GF-D8 (cell line): ENCODE measurements at places on chromosomes 5 and 9.

GRCh38 chr5:56705217-56705616 is 110.1 kb upstream of the MAP3K1 start:
- DNase-seq, result no peak

GRCh38 chr9:5392285-5392684 is 45.4 kb downstream of the PLGRKT start:
- no peak for DNase-seq

GRCh38 chr9:11546231-11546630 is 933.4 kb upstream of the PTPRD start:
- DNase-seq, result no peak

DNA sequence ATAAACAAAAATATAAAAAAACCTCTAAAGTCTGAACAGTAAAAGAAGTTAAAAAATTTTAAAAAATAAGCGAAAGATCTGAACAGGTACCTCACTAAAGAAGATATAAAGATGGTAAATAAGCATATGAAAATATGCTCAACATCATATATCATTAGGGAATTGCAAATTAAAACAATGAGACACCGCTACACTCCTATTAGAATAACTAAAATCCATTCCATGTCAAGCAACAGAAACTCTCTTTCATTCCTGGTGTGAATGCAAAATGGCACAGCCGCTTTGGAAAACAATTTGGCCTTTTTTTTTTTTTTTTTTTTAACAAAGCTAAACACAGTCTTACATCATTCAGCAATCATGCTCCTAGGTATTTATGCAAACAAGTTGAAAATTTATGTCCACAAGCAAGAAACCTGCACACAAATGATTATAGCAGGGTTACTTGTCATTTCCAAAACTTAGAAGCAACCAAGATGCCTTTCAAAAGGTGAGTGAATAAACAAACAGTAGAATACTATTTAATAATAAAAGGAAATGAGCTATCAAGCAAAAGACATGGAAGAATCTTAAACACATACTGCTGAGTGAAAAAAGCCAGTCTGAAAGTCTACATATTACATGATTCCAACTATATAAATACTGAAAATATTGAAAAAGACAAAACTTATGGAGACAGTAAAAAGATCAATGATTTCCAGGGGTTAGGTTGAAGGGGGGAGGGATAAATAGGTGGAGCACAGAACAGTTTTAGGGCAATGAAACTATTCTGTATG is 22.1 kb downstream of the ANXA1 start:
- DNase-seq, result no peak

- no peak for DNase-seq
Observed at GRCh38 chr5:166505067-166505466, 1786.4 kb upstream of the WWC1 start.

DNA sequence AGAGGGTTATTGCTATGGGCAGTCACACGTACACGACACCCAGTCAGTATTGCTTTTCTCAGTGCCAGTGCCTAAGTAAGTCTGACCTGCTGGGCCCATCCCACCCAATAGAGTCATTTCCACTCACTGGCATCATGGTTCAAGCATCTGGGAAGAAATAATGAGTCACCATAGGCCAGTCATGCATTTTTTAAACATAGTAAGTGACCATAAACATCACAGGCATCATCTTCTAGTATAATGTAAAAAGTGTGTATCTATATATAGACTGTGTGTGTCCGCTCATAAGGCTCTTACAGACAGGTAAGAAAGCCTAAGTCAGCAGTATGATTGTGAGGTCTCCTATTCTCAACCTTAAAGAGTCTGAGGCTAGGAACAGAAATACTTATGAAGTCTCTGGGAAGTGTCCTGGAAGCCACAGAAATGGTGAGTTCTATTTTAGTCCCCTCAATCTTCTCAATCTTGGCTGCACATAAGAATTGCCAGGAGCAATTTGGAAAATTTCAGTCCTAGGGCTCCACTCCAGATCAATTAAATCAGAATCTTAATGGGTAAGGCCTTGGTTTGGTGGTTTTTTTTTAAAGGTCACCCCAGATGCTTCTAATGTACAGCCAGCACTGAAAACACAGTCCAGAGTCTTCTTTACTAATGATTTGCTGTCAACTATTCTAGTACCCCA is 65.2 kb downstream of the ZNF366 start:
- no peak for DNase-seq

DNA sequence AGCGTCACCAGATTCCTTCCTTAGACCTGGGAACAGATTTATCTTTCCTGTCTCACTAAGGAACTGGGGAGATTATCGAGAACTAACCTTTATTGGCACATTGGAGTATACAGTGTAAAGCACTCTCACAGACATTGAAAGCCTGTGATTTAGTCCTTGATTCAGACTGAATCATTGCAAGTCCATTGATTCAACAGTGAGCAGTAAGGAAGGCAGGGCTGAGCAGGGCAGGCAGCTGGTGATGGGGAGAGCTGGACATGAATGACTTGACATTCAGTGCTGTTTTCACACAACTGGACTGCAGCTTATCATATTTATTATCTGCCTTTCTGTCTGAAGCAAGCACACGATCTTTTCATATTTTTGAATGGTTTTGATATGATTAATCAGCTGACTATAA is 16.2 kb downstream of the ISOC1 start:
- DNase-seq, result no peak

DNA sequence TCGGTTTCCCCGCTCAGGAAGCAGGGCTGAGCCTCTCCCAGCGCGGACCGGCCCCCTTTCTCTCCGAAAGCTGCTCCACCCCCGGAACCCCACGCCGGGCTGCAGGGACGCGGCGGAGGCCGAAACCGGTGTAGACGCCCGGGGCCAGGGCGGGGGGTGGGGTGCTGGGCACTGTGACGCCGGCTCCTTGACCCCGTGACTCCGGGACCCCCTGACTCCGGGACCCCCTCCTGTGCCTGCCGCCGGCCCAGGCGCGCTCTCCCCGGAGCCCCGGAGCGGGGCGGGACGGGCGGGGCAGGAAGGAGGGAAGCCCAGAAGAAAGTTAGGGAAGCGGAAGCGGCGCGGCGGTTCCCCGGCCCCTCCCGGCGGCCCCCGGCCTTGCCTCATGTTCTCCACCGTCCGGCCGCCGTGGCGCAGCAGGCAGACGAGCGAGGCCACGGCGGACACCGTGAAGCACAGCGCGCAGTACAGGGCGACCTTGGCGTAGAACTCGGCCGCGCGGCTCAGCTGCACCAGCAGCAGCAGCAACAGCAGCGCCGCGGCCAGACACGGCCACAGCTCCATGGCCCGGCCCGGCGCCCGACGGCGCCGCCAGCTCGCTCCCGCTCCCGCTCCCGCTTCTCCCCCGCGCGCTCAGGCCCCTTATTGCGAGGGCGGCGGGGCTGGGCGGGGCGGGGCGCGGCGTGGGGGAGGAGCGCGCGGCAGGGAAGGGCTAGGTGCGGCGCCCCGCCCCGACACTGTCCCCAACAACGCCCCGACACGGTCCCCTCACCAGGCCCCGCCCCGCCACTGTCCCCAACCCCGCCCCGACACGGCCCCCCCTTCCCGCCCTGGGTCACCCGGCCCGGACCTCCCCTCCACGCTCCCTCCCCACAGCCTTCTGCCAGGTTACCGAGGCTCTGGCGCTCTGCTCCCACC is at the start of gene AGPAT2:
AGPAT2 (minus strand) TSS at position 664 of the 918 bp plus-strand sequence; CDS start at position 564, 100 bp downstream.
- DNase-seq, result peak; percentile 54

DNA sequence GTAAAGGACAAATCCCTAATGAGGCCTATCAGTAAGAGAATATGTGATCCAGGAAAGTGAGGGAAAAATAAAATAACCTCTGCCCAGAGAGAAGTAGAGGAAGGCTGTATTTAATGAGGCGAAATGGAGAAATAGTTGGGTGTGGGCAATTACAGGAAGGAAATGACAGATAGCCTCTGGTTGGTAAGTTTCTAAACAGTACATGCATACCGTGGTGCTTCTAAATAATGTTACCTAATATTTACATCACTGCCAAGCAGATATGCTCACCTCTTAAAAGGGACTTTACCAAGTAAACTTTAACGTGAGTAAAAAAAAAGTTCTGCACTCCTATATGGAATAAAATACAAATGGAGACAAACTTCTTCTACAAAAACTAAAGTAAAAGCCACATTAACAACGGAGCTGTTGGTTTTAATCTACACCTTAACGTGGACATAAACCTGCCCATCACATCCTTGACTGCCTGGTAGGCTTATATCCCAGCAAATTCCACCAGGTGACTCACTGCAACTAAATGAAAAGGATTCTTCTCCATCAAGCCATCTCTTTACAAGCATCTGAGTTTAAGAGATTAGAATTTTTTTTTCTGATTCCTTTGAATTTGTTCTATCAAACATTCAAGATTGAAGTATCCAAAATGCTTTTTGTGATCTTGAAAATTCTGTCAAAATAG is 12.4 kb downstream of the NFIL3 start:
- peak; percentile 78 for DNase-seq

- DNase-seq, result no peak
Observed at GRCh38 chr9:90774071-90774470, 27.5 kb upstream of the SYK start.

DNA sequence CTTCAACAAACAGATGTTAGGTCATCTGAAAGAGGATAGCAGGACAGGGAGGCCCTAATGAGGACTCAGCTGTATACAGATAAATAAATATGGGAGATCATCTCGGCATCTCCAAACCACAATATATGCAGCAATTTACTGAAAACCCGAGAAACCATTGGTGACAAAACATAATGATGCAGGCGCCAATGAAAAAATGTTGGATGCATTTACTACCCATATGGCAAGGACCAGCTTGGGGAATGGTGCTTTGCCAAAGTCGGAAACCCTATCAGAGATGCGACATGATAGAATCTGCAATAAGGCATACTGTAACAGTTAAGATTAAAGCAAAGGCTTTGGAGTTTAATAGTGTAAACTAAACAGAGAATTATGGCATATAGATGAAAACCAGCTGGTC is 92.0 kb downstream of the SNCAIP start:
- DNase-seq, result no peak

DNA sequence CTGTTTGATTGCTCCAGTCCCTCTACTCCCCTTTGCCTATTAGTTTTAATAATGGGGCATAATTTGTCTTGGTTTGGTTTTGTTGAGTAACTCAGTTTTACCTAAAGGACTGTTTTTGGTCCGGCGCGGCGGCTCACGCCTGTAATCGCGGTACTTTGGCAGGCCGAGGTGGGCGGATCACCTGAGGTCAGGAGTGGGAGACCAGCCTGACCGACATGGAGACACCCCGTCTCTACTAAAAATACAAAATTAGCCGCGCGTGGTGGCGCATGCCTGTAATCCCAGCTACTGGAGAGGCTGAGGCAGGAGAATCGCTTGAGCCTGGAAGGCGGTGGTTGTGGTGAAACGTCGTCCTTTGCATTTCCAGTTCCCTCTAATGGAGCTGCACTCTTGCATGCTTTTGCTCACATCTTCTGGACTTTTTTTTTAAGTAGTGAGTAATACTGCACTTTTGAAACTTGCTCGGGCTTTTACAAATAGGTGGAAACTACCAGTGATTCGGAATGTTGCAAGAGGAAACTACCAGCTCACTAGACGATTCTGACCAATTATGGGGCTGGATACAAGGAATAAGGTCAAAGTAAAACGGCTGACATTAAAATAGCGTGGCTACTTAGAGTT is 721 bp upstream of the MAML1 start:
- DNase-seq, result peak; percentile 82

DNA sequence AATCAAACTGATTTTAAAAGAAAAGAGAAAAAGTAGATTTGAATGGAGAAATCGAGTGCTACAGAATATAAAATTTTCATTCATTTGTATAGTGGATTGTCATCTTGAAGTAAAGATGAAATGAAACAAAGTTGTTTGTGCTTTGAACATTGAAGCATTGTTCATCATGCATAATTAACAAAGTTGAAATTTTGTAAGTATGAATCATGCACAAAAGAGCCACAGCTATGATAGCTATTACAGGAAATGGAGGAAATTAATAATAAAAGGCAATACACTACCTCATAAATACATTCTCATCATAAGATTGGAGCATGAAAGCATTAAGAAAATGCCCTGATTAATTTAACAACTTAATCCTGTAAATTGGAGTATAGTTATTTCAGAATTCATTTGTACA is 153.4 kb upstream of the TLX3 start:
- no peak for DNase-seq

DNA sequence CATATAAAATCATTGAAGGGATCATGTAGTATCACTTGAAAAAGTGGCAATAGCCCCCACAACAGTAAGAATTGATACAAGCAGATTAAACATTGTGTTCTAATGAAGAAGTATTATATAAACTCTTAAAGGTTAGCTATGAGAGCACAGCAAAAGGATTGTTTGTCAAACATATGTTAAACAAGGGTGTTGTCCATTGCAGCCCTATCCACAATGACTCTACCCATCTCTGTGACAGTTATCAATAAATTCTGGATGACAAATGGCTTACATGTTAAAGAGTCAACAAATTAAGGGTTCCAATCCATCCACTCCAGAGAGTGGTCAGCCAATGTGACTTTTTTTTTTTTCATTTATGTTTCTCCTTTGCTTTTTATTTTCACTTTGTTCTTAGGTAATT is 238.7 kb downstream of the SEMA5A start:
- DNase-seq, result no peak

DNA sequence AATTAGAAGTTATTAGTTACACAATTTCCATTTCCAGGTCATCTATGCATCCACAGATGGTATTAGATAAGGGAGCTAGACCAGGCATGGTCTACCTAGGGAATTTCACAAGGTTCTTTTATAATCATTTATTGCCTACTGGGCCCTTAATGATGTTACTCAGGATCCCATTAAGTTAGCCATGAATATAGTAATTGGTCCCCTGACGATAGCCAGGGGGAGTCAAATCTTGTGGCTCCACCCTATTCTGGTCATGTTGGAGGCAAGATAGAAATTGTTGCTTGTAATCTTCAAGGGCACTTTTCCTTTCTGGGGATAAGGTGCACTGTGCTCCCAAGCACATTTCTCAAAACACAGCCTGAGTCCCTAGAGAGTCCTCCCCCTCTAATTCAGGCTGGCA is 14.1 kb upstream of the ELL2 start:
- DNase-seq, result no peak

DNA sequence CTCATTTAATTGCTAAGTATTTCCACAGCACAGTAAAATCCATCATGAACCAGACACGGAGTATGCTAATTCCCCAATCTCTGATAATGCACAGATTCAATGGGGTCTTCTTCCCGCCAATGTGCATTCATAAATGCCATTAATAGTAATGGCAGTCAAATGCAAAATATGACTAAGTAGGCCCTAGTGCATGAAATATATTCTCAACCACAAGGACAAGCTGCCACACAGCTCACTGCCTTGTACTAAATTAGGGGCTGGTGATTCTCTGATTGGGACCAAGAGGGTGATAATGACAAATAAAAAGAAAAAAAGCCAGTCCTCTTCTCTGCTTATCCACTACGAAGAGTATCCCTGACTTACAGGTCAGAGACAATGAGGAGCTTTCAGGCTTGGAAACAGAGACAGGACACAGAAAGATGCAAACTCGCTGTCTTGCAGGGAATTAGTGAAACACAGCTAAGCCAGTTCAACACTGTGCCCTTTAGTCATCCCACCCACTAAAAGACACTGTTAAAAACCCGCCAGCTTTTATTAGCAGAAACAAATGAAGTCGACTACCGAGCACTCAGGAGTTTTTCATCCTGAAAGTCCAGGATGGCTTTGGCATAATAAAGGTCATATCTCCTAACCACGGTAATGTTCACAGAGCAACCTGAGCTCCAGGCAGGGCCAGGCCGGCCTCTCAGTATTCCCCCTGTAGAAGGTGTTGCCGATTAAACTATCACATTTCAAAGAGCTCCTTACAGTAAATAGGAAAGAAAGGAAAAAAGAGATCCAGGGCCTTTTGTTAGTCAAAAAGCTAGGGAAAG is 148.1 kb downstream of the EBF1 start:
- DNase-seq, result no peak

- peak; percentile 35 for DNase-seq
Observed at GRCh38 chr5:139708877-139709581, 60.9 kb downstream of the CXXC5 start.

- DNase-seq, result no peak
Observed at GRCh38 chr9:36074870-36075532, 38.3 kb downstream of the RECK start.
